ENCODE measurements at places on chromosomes 4 and X.

- no peak for DNase-seq
These were observed 63.4 kb downstream of the CLDN34 start for GRCh38 chrX:10030570-10030969.

DNA sequence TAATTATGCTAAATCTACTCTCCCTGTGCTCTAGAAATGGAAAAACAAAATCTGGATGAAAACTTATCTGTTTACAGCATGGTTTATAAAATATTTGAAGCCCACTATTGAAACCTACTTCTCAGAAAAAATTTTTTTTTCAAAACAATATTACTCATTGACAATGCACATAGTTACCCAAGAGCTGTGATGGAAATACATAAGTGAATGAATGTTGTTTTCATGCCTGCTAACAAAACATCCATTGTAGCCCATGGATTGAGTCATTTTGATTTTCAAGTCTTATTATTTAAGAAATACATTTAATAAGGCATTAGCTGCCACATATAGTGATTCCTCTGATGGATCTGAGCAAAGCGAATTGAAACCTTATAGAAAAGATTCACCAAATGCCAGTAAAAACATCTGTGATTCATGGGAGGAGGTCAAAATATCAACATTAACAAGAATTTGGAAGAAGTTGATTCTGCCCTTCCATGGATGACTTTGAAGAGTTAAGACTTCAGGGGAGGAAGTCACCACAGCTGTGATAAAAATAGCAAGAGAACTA is 144.7 kb upstream of the HHIP start:
- DNase-seq, result no peak

GRCh38 chr4:185683222-185683621 is 128.8 kb downstream of the SORBS2 start:
- DNase-seq, result no peak

DNA sequence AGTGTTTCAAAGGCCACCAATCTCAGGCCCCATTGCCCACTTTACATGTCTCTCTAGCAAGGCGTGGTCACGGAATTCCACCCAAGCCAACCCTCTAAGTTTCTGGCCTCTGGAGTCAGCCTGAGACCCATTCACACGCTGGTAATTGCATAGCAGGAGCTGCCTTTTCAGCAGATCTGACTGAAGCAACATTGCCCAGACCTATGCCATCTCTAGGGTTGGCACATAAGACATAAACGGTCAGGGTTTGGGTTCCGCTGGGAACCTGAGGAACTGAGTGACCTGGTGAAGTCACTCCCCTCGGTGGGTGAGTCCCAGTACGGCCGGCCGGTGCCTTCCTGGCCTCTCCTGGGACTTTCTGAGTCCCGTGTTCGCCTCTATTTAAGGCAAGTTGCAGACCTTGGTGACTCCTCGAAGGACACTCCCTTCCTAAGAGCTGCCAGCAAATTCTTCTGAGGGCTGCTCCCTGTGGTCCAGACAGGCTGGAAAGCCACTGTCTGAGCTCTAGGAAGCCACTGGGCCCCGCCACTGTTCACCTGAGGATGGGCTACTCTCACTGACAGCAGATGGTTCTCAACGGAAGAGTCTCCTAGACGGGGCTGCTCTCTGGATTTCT is 15.9 kb downstream of the CTAG1A start:
- DNase-seq, result no peak

DNA sequence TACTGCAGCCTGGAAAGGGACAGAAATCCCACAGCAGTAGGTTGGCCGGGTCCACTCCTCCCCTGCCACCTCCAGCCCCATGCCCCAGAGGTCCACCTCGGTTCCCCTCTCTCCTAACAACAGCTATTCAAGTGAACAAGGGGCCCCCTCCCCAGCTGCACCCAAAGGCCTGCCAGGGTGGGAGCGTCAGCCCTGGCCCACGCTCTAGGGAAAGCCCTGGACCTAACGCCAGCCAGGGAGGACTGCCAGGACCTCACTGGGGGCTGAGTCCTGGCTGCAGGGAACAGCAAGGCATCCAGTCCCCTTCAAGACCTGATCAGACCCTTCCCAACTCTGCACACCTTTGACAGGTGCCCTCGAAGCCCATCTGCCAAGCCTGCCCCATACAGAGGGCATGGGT is 13.2 kb downstream of the SLC6A8 start:
- DNase-seq, result no peak

GRCh38 chr4:28462766-28463700 is 1602.4 kb downstream of the STIM2 start:
- no peak for DNase-seq

GRCh38 chr4:177483271-177483670 is 41.0 kb upstream of the AGA start:
- DNase-seq, result no peak

DNA sequence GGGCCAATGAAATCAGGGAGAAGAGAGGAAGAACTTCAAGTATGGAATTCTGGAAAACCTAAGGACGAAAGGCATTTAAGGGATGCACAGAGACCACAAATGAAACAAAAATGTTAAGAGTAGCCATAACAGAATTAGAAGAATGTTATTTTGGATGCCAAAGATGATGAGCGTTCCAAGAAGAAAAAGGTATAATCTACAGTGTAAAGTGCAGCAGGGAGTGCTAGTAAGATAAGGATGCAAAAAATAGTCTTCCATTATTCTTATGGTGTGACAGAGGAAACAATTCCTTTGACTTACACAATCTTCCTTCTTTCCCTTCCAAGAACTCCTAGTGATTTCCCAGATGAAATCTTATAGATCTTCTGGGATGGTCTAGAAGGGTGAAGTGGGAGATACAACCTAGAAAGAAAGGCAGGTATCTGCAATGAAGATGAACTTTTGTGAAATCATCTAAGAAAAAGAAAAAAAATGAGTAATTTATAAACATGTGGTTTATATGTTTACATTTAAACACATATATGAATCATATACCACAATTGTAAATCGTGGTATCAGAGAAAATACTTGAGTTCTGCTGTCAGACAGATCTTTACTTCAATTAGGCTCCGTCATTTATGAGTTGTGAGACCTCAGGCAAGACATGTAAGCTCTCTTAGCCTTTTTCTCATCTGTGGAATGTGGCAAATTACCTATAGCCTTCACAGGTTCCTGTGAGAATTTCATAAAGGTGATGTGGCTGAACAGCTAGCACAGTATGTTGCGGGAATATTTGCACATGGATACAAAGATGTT is 8.1 kb downstream of the MORF4L2 start:
- DNase-seq, result no peak

GRCh38 chr4:77025643-77026321 is 50.0 kb downstream of the CCNI start:
- DNase-seq, result no peak

DNA sequence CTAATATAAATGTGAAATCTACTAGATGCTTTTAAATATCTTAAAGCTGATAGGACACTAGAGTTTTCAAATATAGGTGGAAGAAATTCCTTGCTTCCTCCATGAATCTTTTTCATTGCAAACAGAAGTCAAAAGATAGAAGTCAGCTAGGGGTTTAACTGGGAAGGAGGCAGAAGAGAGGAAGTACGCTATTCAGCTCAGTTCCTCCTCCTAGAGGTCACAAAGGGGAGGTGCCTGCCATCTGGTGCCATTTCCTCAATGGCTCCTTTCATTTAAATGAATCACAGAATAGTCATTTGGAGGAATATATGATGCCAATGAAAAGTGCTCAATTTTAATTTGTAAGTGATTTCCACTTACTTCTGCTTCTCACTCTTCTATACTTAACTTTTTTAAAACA is 8.5 kb downstream of the COL25A1 start:
- no peak for DNase-seq

Measured in cortex of kidney (tissue), 1 donor.